Forelimb muscle (tissue), 1 donor: ENCODE measurements at places on chromosomes 3 and 15.
A peak's percentile ranks its signal among the peaks of the same experiment; 100 is the strongest.

DNA sequence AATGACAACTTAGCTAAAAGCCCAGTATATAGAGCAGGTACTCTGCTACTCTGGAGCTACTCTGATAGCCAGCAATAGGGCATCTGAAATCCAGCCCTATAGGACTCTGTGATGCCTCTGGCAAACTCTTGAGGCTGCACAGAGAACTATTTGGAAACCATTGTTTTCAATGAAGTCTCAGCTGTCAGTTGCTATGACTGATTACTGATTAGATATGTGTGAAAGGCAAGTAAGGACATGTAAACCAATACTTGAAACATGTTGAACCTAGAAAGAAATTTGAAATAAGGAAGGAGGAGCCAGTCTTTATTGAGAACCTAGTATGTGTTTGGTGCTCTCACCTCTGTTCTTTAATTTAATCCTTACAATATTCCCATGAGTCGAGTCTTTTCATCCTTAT is 40.2 kb upstream of the CRTC3 start:
- DNase-seq: no peak

DNA sequence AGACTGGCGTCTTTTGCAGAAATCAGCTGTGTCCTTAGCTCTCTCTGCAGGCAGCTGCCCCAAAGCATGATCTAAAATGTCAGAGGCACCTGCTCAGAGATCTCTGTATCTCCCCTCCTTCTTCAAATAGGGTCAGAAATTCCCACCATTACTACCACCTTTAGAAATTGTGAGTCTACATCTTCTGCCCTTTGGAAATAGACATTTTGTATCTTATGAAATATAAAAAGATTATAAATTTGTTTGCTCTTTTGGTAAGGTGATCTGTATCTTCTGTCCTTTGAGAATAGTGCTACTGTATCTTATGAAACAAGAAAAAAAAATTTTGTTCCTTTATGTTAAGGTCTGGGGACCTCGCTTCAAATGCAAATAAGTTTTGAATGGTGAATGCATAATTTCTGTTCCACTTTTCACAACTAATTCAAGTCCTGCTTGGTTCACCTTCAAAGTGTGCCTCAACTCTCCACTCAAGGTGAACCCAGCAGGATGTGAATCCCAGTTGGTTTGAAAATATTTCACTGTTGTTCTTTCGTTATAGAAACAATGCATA is 28.3 kb upstream of the GPD1L start:
- no peak for DNase-seq

DNA sequence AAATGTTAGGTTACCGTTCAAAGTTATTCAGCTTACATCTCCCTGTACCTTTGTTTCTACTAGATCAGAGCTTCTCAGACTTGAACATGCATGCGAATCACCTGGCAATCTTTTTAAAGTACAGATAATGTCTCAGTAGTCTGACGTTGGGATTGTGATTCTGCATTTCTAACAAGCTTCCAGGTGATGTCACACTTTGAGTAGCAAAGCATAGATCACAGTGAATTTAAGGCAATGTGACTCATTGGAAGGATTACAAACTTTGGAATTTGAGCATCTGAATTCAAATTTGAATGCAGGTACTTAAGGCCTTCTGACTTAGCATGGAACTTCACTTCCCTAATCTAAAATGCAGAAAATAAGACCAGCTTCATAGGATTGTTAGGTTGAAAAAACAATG is 10.8 kb upstream of the ZMAT3 start:
- no peak for DNase-seq

- DNase-seq: no peak
Measured at GRCh38 chr3:137612291-137612690, 151.8 kb upstream of the SOX14 start.

- DNase-seq: no peak
Measured at GRCh38 chr3:158773166-158773565, 28.7 kb upstream of the MFSD1 start.

- no peak for DNase-seq
Measured at GRCh38 chr15:69222002-69222474, 61.6 kb downstream of the GLCE start.

GRCh38 chr3:182450942-182451787 is 342.1 kb upstream of the ATP11B start:
- no peak for DNase-seq

DNA sequence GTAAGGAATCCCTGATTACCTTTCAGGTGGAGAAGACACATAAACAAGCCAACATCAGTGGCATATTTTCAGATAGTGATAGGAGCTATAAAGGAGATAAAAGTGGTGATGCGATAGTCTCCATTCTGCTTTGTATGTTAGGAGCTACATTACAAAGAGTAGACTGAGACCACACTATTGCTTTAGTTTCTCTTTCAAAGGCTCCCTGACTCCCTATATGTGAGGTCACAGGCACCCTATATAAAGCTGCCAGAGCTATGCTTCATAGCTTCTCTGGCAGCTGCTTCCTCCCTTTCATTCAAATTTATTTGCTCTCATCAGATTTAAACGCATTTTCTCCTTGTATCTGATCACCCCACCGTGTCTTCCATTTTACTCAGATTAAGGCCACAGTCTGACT is 466.6 kb downstream of the IL5RA start:
- DNase-seq: no peak

- DNase-seq: no peak
Measured at GRCh38 chr15:40182358-40183029, 21.6 kb downstream of the BUB1B start.

- no peak for DNase-seq
Measured at GRCh38 chr15:55868707-55869106, 124.7 kb downstream of the NEDD4 start.

GRCh38 chr15:55403531-55403930 is 4.6 kb downstream of the CCPG1 start:
- no peak for DNase-seq

GRCh38 chr15:96225642-96226259 is 104.7 kb upstream of the NR2F2 start:
- no peak for DNase-seq

- no peak for DNase-seq
Measured at GRCh38 chr3:167456157-167456799, 17.6 kb downstream of the SERPINI2 start.

- DNase-seq: no peak
Measured at GRCh38 chr3:46059432-46059831, 32.1 kb upstream of the XCR1 start.

- no peak for DNase-seq
Measured at GRCh38 chr3:174216946-174217718, 642.0 kb upstream of the NAALADL2 start.

- no peak for DNase-seq
Measured at GRCh38 chr3:52243791-52244628, 1.5 kb upstream of the PPM1M start.

DNA sequence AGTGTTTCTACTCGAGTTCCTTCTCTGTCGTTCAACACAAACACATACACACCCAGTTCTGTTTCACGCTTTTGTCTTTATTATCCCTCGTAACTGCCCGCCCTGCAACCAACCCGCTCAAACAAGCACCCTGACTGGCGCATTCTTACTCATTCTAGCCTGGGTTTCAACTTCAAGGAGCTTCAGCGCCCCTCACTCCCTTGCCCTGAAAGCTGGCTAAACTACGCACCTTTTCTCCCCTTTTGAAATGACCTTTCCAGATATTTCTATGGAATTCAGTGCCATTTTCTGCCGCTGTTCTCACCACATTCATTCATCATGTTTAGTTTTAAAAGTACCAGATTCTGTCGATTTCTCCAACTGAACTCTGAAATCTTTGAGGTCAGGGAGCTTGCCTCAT is 653 bp upstream of the MFSD1 start:
- DNase-seq: no peak

DNA sequence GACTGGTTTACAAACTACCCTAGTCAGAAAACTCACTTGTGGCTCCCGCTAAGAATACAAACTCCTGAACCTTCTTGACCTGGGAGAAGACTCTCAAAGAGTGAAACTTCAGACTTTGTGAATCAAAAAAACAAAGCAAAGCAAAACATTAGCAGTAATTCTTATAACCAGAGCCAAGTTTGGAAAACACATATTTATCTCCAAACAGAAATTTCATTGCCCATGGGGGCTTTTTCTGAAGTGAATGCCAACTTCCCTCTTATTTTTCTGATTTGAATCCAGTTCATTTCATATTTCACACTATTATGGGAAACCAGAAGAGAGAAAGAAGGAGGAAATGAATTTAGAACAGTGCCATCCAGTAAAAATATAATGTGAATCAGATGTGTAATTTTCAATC is 55.7 kb upstream of the ZNF385D start:
- DNase-seq: no peak

DNA sequence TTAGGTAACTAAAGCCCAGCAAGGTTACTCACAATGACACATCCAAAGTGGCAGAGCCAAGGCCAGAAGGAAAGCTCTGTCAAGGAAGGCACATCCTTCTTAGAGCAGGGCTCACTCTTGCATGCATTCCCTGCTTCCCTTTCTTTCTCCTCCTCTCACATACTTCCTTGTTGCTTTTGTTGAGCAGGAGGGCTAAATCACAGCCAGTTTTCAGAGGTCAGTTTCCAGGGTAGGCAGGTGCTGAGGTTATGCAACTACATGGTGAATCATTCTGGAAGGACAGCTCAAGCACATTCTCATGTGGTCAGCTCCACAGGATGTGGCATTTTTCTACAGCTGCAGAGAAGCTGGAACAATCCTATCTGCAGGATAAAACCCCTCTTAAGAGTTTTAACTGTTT is 275.6 kb downstream of the ZNF621 start:
- peak; percentile 25 for DNase-seq

DNA sequence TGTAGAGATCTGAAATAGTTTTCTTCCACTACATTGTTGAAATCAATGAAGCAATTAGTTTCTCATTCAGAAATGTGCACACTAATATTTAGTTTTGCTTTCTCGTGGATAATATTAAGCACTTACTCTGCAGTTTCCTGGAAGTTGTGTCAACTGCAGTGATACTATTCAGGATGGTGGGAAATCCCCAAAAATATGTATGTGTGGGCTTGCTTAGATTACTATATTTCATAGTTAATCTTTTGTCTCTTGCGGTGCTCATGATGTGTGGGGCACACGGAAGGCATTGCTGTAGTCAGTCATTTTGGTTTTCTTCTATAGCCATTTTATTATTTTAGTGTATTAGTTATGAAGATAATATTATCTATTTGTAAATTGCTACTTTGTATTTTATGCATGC is 19.7 kb downstream of the RAB11A start:
- DNase-seq: no peak

DNA sequence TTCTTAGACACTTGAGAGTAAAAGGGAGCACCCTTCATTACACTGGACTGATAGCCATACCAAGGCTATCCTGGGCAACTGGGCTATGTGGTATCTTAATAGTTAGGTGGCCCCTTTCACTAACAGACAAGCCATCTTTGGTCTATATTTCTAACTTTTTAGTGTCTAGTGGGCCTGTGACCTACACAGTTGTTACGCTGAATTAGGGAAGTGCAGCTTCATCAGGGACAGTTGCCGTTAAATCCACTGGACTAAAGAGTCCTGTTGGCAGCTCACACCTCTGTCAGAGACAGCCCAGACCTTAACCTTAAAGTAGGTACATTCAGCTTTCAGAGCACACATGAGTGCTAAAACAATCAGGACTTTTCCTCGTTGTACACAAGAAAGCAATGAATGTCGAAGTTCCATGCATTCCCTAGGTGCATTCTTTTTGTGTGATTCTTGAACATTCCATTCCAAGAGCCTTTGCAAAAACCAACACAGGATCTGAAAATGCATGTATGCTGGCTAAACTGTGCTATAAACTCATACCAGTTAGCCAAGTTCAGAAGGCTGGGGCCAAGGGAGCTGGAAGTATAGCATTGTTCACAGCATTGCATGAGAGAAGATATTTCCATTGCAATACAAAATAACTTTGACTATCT is 230.2 kb upstream of the EIF1B start:
- peak; percentile 31 for DNase-seq

DNA sequence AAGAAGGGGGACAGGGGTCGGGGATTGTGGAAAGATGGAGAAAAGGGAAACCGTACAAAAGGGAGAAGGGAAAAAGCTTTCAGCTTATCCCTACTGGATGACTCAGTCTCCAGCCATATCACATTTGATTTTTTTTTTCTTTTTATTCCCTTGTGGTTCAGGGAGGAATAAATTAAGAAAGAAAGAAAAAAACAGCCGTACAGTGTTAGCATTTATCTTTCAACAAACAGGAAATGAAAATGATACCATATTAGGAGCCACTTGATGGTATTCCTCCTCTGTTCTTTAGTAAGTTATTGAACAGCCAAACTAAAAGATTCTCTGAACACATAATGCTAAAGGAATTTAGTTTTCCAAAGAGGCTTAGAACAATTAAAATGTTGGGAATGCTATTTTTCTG is 594.4 kb downstream of the FOXP1 start:
- no peak for DNase-seq

DNA sequence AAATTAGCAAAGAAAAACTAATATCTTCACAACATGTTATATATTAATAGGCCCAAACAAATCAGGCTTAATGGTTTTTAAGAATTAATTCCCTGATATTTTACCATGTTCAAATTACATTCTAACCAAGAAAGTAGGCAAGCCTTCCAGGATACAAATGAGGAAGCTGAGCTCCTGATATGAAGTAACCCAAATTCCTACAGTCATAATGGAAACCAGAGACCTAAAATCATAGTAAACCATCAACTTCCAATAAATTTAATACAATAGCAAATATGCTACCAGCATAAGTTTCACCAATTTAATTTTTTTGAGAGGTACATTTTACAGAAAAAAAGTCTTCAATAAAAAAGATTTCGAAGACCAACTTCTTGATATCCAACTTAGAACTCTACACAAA is 3.8 kb downstream of the DCBLD2 start:
- DNase-seq: no peak

DNA sequence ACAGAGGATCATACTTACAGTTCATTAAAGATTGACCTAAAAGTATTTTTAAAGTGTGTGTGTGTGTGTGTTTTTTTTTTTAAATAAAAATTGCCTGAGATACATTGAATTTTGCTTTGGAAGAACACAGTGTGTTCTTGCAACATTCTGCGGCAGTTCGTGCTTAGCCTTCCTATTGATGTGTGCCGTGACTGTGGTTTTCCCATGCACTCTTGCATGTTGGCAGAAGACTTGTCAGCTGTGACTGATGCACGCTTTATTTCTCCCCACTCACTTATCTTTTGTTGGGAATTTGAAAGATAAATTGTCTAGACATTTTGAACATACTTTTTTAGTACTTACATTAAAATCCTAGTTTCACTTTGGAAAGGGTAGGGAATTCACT is 136.3 kb upstream of the LRRFIP2 start:
- no peak for DNase-seq

DNA sequence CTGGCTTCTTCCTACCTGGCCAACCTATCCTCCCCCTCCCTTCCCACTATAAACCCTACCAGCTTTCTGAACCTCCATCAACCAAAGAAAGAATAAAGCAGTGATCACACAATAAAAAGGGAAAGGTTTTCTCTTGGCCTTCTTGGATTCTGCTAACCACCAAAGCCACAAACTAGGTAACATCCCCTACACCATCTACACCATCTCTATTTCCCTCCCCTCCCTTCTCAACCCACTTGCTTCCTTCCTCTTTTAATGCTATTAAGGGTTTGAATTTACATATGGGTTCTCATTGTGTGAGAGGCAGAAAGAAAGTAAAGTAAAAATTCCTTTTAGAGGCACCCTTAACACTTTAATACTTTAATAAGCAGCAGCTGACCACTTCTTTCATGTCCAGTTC is 25.8 kb upstream of the RSL24D1 start:
- no peak for DNase-seq

GRCh38 chr3:31530960-31531335 is 1.8 kb upstream of the STT3B start:
- no peak for DNase-seq

GRCh38 chr15:76963596-76963995 is 31.3 kb upstream of the PSTPIP1 start:
- no peak for DNase-seq
